Activated CD4-positive, alpha-beta T cell treated with anti-CD3 and anti-CD28 coated beads, Interleukin-2, amount 10 ng/mL, durations not matched to agents 7 days and 5 days (primary cell): ENCODE measurements at places on chromosomes 7 and 10.
A peak's percentile ranks its signal among the peaks of the same experiment; 100 is the strongest.

GRCh38 chr7:45399069-45399468, 175.1 kb upstream of the ADCY1 start:
- no peak overlapping the region for H3K4me3 ChIP-seq
- peaks cover 9% of the 10 kb centered on the region for H3K4me1 ChIP-seq
- no peak overlapping the region for H3K27ac ChIP-seq
- peaks cover 5% of the 10 kb centered on the region for H3K27me3 ChIP-seq
- DNase-seq, result no peak

DNA sequence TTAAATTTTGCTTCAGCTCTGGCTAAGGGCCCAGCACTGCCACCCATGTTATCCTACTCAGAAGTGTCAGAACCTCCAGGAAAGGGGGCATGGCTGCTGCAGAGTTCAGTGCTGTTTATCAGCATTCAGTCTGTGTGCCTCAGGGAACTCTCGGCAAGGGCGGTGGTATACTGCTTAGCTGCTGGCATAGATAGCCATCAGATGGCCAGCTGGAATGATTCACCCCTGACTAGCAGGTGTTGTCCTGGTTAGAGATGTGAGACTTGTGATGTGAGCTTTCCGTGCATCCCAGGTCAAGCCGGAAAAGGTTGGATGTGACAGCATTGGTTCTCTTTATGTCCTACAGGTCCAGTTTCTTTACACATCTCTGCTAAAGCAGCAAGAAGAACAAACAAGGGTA, 22.1 kb downstream of the CEP55 start:
- H3K27me3 ChIP-seq, result no peaks in the 10 kb centered on the region
- no peak overlapping the region for H3K4me3 ChIP-seq
- no peak for DNase-seq
- H3K4me1 ChIP-seq, result no peaks in the 10 kb centered on the region
- H3K36me3 ChIP-seq, result peaks cover 81% of the 10 kb centered on the region

DNA sequence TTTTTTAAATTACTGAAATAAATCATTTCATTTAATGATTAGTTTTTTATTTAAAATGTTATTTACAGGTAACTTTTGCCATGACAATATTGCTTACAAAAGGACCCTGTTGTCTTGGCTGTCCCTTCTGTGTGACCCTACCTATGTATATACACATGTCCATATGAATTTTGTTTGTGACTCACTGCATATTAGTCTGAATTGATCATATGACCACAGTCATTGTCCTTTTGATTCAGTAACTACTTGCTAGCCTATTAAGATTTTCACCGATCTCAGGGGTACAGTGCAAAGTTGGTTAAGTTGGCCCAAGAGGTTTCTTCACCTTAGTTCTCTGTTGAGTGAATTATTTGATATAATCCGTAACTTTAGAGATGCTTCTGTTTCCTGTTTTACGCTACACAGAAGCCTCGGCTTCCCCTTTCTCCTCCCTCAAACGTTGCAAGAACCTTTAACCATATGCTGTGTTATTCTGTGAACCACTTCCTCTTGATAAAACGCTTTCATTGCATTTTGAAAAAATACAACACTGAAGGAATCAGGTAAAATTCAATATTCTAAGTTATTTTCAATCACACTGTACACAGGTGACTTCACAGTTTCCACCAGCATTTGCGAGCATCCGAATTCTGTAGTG, 43.9 kb downstream of the APBB1IP start:
- DNase-seq, result peak; percentile 66
- H3K27ac ChIP-seq, result peak overlapping the region; percentile 90
- no peaks in the 10 kb centered on the region for H3K27me3 ChIP-seq

- no peaks in the 10 kb centered on the region for H3K4me1 ChIP-seq
- no peak for DNase-seq
- H3K27me3 ChIP-seq, result peaks cover 20% of the 10 kb centered on the region
- no peak overlapping the region for H3K27ac ChIP-seq
- no peak overlapping the region for H3K4me3 ChIP-seq
These were observed 82.5 kb downstream of the SLC35B4 start for GRCh38 chr7:134234216-134234615.

DNA sequence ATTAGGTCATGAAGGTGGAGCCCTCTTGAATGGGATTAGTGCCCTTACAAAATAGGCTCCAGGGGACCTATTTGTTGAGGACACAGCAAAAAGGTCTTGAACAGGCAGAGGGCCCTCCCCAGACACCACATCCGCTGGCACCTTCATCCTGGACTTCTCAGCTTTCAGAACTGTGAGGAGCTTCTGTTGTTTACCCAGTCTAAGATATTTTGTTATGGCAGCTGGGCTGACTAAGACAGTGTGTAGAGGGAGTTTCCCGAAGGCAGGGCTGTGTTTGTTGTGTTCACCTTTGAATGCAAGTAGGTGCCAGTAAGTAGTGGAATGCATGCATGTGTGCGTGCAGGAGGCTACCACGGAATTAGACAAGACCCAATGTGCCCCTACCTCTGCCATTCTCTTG, 106.7 kb downstream of the PTPRE start:
- H3K4me3 ChIP-seq, result no peak overlapping the region
- H3K27ac ChIP-seq, result no peak overlapping the region
- no peaks in the 10 kb centered on the region for H3K36me3 ChIP-seq
- H3K4me1 ChIP-seq, result peaks cover 12% of the 10 kb centered on the region

DNA sequence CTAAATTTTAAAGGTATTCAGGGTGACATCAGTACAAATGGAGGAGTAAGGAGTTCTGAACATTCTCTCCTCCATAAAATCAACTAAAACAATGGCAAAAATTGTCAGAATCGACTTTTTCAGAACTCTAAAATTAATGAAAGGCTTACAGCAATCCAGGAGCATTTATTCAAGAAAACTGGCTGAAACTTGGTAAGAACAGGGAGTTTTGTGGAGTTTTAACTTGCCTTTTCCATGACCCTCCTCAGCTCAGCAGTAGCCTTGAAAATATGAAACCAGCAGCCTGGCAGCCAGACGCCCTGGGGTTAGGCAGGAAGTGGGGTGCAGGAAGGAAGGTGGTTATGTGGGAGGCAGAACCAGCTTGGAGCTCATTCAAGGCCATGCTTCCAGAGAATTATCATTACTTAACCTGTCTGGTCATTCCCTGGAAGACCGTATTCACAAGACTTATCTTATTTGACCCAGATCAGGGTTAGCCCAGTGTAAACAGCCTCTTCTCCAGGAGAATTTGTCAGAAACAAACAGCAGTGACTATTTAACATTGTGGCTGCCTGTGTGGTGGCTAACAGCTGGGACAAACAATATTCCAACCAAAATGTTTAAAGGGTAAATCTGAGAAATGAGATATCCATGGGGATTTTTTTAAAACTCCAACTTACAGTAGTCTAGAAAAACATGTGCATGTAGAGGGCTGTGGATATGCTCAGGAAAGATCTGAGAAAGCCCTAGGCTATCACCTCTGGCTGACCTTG, 75.7 kb upstream of the MACROH2A2 start:
- H3K27me3 ChIP-seq, result peaks cover 41% of the 10 kb centered on the region
- peaks cover 9% of the 10 kb centered on the region for H3K4me1 ChIP-seq
- H3K27ac ChIP-seq, result no peak overlapping the region
- DNase-seq, result no peak
- H3K36me3 ChIP-seq, result no peaks in the 10 kb centered on the region
- no peak overlapping the region for H3K4me3 ChIP-seq

GRCh38 chr10:95304463-95304862, 13.7 kb upstream of the PDLIM1 start:
- DNase-seq, result no peak
- peaks cover 9% of the 10 kb centered on the region for H3K4me1 ChIP-seq
- H3K4me3 ChIP-seq, result no peak overlapping the region
- no peaks in the 10 kb centered on the region for H3K36me3 ChIP-seq
- no peak overlapping the region for H3K27ac ChIP-seq

GRCh38 chr10:98445200-98445812, 1.4 kb downstream of the HPS1 start:
- peaks cover 48% of the 10 kb centered on the region for H3K4me1 ChIP-seq
- no peak for DNase-seq
- peak overlapping the region; percentile 94 for H3K27ac ChIP-seq
- H3K27me3 ChIP-seq, result peaks cover 8% of the 10 kb centered on the region
- H3K4me3 ChIP-seq, result peak overlapping the region; percentile 94

DNA sequence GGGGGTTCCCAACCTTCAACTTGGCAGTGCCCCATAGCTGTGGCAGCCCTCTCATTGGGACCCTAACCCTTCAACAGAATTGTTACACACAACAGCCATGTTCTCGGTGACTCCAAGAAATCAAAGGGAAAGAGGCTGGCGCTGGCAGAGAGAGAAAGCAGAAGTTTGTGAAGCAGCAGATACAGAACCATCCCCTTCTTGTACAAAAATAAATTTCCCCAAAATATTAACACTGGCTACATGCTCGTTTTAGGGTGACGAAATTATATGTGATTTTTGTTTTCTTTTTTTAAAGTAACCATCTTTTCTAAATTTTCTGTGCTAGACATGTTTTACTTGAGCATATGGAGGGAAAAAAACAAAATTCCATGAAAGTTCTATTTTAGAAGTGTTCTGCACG, 45.2 kb upstream of the SAMD8 start:
- H3K36me3 ChIP-seq, result no peaks in the 10 kb centered on the region

DNA sequence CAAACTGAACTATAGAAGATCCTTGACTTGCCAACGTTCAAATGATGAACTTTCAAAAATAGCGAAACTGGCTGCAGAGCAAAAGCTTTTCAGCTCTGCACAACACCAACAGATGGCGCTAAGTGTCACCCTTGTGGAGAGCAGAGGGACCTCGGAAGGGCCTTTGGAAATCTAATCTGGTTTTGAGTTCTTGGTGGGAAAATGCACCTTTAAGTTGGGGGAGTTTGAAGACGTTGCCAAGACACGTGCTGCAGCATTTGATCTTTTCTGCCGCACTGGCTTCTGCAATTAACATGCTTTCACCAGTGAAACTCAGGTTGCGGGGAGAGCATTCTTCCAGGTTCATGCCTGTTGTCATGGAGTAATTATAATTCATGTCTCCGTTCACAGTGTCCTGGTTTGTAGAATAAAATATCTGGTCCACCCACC, 26.3 kb upstream of the WDR11 start:
- H3K36me3 ChIP-seq, result no peaks in the 10 kb centered on the region
- H3K4me3 ChIP-seq, result no peak overlapping the region
- H3K27ac ChIP-seq, result no peak overlapping the region
- DNase-seq, result peak; percentile 9
- no peaks in the 10 kb centered on the region for H3K27me3 ChIP-seq
- no peaks in the 10 kb centered on the region for H3K4me1 ChIP-seq

GRCh38 chr7:28180364-28181147, at the start of gene JAZF1:
Gene JAZF1, minus strand, starts transcription at chr7:28180795.
- peaks cover 3% of the 10 kb centered on the region for H3K36me3 ChIP-seq
- H3K27ac ChIP-seq, result peak within 1 kb of the TSS; percentile 77
- peaks cover 33% of the 10 kb centered on the region for H3K27me3 ChIP-seq
- peak; percentile 42 for DNase-seq
- H3K4me3 ChIP-seq, result peak within 1 kb of the TSS; percentile 77

GRCh38 chr10:3165196-3165595, 7.4 kb downstream of the PITRM1 start:
- H3K4me3 ChIP-seq, result no peak overlapping the region
- no peaks in the 10 kb centered on the region for H3K27me3 ChIP-seq
- H3K27ac ChIP-seq, result no peak overlapping the region
- no peak for DNase-seq
